A673 (cell line): ENCODE measurements at places on chromosomes 4 and X. TPM values are rescaled to one million over a fixed set of nuclear protein-coding genes. Genes with fewer than 3 reads are reported as not detected.

GRCh38 chrX:77953708-77954107 lies 15.7 kb downstream of the PGAM4 start:
- no peak for DNase-seq

The DGKK gene
- 9.6 and 10.8 TPM in 2 replicates for total RNA-seq

GRCh38 chr4:8516996-8517550 lies 63.1 kb upstream of the GPR78 start:
- no peak for DNase-seq

DNA sequence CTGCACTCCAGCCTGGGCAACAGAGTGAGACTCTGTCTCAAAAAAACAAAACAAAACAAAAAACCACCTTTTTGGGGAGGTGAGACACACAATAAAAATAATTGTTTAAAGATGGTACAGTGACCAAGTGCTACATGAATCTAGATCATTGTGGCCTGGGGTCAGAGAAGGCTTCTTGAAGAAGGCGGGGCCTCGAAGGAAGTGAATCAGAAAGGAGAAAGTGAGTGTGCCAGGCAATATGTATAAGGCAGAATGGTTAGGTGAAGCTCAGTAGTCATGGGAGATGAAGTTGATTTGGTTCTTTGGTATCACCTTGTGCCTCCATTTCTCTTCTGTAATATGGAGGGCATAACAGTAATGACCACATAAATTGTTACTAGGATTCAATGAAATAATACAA lies 58.9 kb downstream of the DOCK11 start:
- no peak for DNase-seq
